ENCODE measurements at places on chromosomes 4 and X. TPM values are rescaled to one million over a fixed set of nuclear protein-coding genes. Genes with fewer than 3 reads are reported as not detected.

DNA sequence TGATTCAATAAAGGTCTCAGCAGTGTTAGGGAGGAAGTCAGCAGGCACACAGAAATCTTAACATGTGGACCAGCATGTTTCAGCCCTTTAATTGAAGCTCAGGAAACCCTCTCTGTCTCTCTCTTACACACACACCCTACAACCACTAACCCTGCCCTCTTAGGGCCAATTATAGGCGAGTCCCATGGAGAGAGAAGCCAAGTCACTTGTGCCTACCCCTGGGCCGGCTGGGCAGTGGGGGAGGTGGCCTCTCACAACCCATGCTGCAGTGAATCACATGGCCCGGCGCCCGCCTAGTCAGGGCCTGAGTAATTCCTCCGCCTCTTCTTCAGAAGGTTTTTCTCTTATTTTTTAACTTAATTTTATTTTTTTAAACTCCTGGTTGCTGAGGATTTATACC lies 3.7 kb downstream of the FGD1 start:
- no peak for ATAC-seq

GRCh38 chr4:137124278-137124932 lies 407.9 kb downstream of the PCDH18 start:
- ATAC-seq, result no peak

DNA sequence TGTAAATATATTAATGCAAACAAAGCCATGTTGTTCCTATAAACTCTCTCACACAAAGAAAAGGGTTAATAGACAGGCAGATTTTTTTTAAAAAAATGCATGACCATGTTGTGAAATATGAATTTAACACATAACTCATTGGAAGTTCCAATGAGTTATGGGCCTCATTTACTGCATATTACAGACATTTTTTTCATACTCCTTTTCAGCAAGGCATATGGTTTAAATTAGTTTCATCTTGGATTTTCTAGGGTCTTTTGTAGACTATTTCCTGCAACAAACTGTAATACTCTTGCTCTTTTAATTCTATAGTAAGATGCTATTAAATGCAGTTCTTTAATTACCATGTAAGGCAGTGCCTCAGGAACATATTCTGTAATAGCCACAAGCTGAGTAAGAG lies 323.1 kb downstream of the GBA3 start:
- ATAC-seq, result no peak

GRCh38 chr4:70704931-70705182 lies 16.5 kb downstream of the UTP3 start:
- ATAC-seq, result peak; percentile 44

GRCh38 chr4:3304831-3305609 lies 12.2 kb downstream of the RGS12 start:
- no peak for ATAC-seq

GRCh38 chr4:122742933-122743829 lies 10.7 kb downstream of the BBS12 start:
- ATAC-seq, result no peak

GRCh38 chr4:832536-832935 lies 6.6 kb upstream of the CPLX1 start:
- no peak for ATAC-seq

DNA sequence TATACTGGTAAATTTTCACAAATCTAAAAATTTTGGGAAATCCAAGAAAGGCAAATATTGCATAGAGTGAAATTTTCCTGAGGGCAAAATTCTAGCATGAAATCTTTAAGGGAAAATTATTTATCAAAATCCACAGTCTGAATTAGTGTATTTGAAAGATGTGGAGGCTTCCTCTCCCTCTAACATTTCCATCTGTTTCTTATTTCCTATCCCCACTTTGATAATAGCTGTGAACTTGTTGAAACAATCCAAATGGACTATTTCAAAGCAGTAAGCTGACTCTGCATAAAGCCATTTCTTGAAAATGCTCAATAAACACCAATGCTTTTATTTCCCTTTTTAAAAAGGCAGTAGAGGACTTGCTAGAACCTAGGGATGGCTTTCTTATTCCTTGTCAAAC lies 107.3 kb upstream of the PABPC4L start:
- no peak for ATAC-seq

- ATAC-seq, result no peak
Observed at GRCh38 chrX:101744085-101744484, 84.4 kb upstream of the ARMCX2 start.

DNA sequence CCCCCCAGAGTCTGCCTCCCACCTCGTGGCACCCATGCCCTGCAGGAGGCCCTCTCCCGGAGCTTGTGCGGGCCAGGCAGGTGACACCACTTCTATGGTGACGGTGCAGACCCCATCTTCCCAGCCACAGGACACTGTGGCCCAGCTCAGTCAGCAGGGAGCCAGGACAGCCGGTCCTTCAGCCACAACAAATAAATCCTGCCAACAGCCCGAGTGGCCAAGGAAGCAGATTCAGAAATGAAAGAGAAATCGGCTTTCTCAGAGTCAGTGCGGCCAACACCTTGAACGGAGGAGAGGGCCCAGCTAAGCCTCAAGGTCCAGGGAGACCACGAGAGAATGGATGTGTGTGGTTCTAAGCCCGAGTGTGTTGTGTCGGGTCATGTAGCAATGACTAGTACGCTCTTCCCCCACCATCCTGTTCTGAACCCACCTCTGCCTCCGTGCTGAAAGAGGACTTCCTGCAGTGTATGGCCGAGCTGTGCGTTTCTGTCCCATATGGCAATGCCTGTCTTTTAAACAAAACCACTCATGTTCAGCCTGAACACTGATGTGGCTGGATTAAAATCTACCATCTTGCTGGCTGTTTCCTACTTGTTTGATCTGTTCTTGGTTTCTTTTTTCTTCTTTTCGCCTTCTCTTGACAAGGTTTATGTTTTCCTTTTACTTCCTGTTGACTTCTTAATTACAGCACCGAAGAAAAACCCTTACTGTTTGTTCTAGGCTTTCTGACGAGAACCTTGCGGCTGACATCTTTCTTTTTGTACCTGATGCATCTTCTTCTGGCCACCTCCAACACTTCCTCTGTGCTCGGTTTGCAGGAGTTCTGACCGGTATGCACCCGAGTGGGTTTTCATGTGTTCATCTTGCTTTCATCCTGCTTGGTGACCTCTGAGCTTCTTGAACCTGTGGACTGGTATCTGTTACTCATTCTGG lies 53.1 kb downstream of the GAK start:
- ATAC-seq, result peak; percentile 68

DNA sequence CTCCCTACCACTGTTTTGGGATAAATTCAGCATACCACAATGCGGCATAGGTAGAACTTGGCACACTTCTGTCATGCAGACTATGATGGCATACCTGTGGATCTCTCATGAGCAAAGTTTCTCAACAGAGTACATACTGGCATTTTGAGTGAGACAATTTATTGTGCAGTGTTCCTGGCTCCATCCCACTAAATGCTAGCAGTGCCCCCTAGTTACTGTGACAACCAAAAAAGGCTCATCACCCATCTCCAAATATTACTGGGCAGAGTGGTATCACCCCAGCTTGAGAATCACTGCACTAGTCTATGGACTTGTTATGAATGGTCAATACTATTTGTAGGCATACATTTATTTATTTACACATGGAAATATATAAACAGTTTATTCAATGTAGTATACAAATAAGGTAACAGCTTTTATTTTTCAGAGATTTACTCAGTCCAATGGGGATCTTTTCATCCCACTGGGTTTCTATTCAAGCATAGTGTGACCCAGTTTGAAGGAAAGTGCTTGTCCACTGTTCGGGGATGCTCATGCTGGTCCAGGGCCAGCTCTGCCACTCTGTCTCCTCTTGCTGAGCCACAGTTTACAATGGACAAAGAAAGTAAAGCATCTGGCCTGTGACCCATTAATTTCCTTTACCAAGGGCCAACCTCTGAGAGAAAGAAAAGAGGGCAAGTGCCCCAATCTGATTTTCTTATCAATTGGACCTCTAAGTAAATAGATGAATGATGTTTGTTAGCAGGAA lies 81.0 kb upstream of the IL2 start:
- no peak for ATAC-seq

DNA sequence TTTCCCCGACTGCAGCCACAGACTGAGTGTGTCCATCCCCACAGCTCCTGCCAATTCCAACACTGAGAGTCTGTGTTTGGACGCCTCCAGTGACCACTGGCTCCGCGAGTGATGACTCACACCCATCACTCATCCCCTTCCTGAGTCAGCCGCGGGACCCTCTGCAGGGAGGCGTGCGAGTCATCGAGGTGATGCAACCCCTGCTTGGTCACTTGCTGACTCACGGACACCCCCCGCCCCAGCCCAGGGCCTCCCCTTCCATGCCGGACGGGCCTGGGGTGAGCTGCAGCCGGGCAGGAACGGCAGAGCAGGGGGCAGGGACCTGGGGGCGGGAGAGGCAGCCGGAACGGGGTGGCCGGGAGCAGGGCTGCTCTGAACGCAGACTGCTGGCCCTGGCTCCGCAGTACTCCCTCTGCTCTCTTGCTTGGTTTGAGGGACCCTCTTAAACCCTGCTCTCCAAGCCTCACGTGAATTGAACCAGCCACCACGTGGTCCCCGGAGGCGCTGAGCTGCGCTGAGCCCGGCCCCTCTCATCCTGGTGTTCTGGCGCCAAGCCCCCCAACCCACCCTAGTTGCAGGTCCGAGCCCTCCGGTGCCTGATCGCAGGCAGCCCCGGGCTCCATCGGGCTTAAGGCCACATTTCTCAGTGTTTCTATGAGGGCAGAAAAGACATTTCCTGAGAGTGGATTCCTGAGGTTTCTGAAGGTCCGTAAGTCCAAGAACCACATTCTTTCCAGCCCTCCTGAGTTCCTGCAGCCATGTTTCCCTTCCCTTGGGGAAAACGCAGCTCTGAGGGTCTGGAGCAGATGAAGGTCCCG lies 32.4 kb downstream of the FGFRL1 start:
- peak; percentile 82 for ATAC-seq

- ATAC-seq, result no peak
Observed at GRCh38 chr4:14615671-14616070, 386.6 kb upstream of the CPEB2 start.

- no peak for ATAC-seq
Observed at GRCh38 chr4:152938237-152938947, 2.3 kb downstream of the FHDC1 start.

Gene FDCSP
- not detected for total RNA-seq

- ATAC-seq, result no peak
Observed at GRCh38 chrX:150463566-150463965, 100.4 kb downstream of the MAMLD1 start.

Gene TMEM255A
- total RNA-seq, result not detected

DNA sequence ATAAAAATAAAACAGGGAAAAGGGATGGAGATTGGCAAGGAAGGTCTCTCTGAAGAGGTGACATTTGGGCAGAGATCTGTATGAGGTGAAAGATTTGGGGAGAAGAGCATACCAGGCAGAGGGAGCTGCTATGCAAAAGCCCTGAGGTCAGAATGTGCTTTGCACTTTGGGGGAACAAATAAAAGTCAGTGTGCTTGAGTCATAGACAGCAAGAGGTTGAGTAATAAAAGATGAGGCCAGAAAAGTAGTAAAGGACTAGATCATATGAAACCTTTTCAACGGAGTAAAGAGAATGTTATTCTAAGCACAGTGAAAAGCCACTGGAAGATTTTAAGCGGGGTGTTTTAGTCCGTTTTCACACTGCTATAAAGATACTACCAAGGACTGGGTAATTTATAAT lies 76.5 kb upstream of the TEX13A start:
- no peak for ATAC-seq

Gene CPLX1
- 3.6 TPM for total RNA-seq

DNA sequence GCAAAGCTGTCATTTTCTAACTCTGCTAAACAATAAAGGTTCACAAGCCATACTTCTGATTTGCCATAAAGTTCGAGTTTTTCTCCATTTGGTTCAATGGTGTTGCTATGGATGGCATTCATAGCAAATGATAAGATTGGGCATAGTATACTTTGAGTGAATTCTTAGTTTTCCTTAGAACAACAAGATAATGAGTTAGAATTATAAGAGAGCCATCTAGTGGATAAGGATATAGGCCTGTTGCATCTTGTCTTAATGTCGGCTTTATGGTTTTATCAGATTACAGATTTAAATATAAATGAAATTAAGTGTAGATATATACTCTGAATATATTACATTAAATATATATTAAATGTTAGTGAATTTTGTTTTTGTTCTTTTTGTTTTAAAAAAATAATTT lies 644.6 kb downstream of the IL1RAPL1 start:
- no peak for ATAC-seq

DNA sequence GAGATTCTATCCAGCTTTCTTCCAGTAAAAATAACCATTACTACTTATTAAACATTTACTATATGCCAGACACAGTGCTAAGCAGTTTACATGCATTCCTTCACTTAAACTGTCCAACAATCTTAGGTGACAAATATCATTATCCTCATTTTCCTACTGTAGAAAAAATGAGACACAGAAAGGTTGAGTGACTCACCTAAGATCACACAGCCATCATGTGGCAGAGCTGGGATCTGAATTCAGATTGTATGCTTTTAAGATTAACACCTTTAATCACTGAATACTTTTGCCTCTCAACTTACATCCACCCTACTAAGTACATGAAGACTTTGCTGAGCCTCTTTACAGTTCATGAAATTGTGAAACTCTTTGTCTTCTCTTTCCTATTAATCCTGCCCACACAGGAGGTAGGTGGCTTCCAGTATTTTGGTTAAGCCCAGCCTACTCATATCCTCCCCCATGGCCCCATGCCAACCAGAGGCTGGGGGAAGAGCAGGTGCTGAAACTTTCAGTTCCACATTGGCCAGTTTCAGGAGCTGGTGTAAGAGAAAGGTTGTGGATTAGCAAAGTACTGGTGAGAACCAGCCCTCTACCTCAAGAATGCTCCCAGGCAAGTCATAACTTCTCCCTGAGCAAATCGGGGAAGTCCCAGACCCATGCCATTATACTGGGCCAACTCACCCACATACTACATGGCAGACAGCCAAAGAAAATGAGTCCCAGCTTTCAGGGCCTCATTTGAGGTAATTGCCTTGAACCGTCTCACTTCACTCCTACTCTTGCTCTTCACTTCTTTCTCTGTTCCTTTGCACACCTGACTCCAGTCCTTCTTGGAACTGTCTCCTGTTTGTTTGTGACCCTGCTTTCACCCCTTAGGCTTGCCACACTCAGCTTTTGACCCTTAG lies 211.1 kb downstream of the GUCY2F start:
- peak; percentile 77 for ATAC-seq

Data from activated T-helper 17 cell treated with anti-CD3 and anti-CD28 coated beads, Interleukin-2, amount 50 U/mL, for 72 hours (primary cell).